ENCODE measurements at places on chromosomes 1 and 21. TPM values are rescaled to one million over a fixed set of nuclear protein-coding genes. Genes with fewer than 3 reads are reported as not detected.

DNA sequence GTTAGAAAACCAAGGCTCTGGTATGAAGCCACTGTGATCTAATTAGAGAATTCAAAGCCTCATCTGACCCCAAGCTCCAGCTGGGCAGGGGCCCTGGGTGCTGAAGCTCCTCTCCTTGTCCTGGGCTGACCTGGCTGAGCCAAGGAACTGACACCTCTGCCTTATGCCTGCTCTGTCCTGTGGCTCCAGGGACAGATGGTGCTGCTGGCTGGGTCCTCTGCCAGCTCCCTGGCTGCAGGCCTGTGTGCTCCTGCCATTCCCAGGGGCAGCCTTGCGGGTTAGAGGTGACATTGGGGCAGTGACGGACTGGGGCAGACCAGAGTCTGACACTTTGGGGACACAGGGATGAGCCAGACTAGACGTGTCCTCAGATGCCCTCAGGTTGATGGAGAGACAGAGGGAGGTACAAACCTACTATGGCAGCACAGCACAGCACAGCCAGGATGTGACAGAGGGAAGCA, 11.8 kb downstream of the ACOT11 start:
- H3K4me3 ChIP-seq: no peak overlapping the region
- DNase-seq: no peak
- H3K36me3 ChIP-seq: no peaks in the 10 kb centered on the region
- H3K4me1 ChIP-seq: peaks cover 5% of the 10 kb centered on the region

- H3K27ac ChIP-seq: no peak overlapping the region
- H3K36me3 ChIP-seq: no peaks in the 10 kb centered on the region
- no peaks in the 10 kb centered on the region for H3K27me3 ChIP-seq
- DNase-seq: no peak
Observed at GRCh38 chr1:38609166-38610025, 250.2 kb downstream of the RRAGC start.

DNA sequence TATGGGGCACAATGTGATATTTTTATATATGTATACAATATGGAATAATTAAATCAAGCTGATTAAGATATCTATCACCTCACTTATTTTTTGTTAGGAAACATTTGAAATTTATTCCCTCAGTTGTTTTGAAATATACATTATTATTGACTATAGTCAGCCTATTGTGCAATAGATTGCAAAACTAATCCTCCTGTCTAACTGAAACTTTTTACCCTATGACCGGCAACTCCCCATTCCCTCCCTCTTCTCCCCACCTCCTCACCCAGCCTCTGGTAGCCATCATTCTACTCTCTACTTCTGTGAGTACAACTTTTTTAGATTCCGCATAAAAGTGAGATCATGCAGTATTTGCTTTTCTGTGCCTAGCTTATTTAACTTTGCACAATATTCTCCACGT, 117.7 kb upstream of the SGIP1 start:
- H3K27me3 ChIP-seq: no peaks in the 10 kb centered on the region
- no peak overlapping the region for H3K27ac ChIP-seq
- H3K4me1 ChIP-seq: no peaks in the 10 kb centered on the region
- DNase-seq: no peak
- no peak overlapping the region for H3K4me3 ChIP-seq

- H3K27ac ChIP-seq: no peak overlapping the region
- H3K4me1 ChIP-seq: no peaks in the 10 kb centered on the region
- H3K27me3 ChIP-seq: no peaks in the 10 kb centered on the region
- no peaks in the 10 kb centered on the region for H3K36me3 ChIP-seq
Observed at GRCh38 chr1:90356991-90357390, 360.1 kb downstream of the BARHL2 start.

DNA sequence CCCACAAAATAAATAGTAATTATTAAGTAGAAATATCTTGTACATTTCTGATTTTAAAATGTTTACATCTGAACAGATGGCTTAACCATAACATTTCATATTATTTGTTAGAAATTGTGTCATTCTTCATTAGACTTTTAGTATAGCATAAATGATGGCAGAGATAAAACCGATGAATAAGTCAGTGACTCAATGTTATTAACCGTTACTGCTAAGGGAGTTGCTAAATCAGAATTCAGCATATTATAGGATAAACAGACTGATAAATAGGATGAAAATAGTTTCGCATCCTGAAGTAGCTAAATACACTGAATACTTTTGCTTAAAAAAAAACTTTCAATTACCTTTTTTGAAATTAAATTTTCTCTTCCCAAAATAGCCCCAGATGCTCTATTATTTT, 610.6 kb upstream of the ZP4 start:
- H3K4me3 ChIP-seq: no peak overlapping the region
- no peak overlapping the region for H3K27ac ChIP-seq
- H3K4me1 ChIP-seq: no peaks in the 10 kb centered on the region
- no peaks in the 10 kb centered on the region for H3K27me3 ChIP-seq
- H3K36me3 ChIP-seq: no peaks in the 10 kb centered on the region

DNA sequence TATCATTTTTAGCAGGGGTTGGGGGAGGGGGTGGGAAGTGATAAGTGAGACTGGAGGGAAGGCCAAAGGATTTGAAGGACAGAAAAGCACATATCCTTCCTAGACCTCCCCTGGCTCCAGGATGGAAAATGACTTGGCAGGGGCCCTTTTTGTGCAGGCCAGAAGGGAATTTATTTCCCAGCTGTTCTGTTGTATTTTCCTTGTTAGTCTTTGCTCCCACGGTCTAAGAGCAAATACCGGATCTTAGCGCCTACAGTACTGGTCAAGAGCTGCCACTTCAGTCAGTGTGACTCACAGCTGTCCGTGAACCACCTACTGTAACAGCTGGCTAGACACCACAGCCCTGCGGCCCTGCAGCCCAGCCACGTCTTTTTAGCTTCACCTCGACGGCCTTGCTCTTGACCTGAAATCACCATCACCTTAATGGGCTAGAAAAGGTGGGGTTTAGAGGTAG, 51.0 kb upstream of the ERRFI1 start:
- H3K4me3 ChIP-seq: peak overlapping the region; percentile 32
- H3K27ac ChIP-seq: peak overlapping the region; percentile 95
- no peaks in the 10 kb centered on the region for H3K36me3 ChIP-seq
- H3K4me1 ChIP-seq: peaks cover 45% of the 10 kb centered on the region
- DNase-seq: peak; percentile 97
- no peaks in the 10 kb centered on the region for H3K27me3 ChIP-seq

GRCh38 chr1:37064039-37064438, 29.7 kb upstream of the GRIK3 start:
- H3K4me1 ChIP-seq: no peaks in the 10 kb centered on the region
- DNase-seq: no peak
- H3K27ac ChIP-seq: no peak overlapping the region
- peaks cover 27% of the 10 kb centered on the region for H3K27me3 ChIP-seq
- H3K36me3 ChIP-seq: no peaks in the 10 kb centered on the region

- no peaks in the 10 kb centered on the region for H3K27me3 ChIP-seq
- no peak overlapping the region for H3K27ac ChIP-seq
- no peaks in the 10 kb centered on the region for H3K4me1 ChIP-seq
- no peak overlapping the region for H3K4me3 ChIP-seq
Observed at GRCh38 chr1:22491995-22492715, 40.5 kb downstream of the ZBTB40 start.

BACE2 gene
- not detected for total RNA-seq

DNA sequence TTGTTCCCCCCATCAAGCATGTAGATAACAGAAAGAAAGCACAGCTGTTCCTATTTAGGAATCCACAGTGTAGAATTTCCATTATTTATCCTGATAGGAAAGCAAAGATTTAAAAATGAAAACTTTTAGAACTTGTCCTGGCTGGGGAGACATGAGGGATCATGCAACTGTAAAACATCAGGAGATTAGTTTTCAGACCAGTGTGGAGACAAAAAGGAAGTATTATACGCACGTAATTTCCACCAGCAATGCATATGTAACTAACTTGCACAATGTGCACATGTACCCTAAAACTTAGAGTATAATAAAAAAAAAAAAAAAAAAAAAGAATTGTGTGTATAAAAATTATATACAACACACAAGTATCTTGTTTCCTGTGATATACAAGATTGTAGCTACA, 172.4 kb downstream of the NEGR1 start:
- no peak overlapping the region for H3K4me3 ChIP-seq
- H3K27ac ChIP-seq: no peak overlapping the region
- DNase-seq: no peak
- no peaks in the 10 kb centered on the region for H3K36me3 ChIP-seq
- no peaks in the 10 kb centered on the region for H3K4me1 ChIP-seq
- H3K27me3 ChIP-seq: peaks cover 8% of the 10 kb centered on the region

NID1 gene
- total RNA-seq: 27.4 TPM

DNA sequence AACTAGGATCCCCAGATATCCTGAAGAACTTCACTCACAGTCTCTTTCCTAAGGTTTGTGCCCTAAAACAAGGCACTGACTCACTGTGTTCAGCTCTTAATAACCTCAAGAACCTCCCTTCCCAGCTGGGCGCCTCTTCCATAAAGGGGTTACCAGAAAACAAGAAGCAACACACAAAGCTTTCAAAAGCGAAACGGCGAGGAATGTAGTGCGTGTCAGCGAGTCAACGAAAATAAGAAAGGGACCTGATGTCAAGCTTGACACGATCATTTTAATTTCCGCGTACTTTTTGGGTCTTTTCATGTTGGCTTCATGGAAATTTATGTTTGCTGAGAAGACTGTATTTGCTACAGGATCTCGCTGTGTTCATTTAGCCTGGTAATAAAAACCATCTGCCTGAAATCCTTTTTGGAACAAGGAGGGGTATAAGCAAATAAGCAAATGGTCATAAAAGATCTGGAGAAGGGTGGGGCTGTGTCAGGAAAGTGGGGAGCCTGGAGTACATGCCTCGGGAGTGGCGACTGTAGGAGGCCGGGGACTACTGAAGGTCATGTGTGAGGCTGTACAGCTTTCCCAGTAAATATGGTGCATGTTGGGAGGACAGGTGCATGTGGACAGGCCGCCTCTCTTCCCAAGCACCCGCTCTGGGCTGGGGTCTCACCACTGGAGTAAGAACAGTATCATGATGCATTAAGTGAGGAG, 11.4 kb upstream of the CLDN14 start:
- no peaks in the 10 kb centered on the region for H3K27me3 ChIP-seq
- H3K27ac ChIP-seq: no peak overlapping the region
- H3K4me3 ChIP-seq: no peak overlapping the region
- DNase-seq: no peak

DNA sequence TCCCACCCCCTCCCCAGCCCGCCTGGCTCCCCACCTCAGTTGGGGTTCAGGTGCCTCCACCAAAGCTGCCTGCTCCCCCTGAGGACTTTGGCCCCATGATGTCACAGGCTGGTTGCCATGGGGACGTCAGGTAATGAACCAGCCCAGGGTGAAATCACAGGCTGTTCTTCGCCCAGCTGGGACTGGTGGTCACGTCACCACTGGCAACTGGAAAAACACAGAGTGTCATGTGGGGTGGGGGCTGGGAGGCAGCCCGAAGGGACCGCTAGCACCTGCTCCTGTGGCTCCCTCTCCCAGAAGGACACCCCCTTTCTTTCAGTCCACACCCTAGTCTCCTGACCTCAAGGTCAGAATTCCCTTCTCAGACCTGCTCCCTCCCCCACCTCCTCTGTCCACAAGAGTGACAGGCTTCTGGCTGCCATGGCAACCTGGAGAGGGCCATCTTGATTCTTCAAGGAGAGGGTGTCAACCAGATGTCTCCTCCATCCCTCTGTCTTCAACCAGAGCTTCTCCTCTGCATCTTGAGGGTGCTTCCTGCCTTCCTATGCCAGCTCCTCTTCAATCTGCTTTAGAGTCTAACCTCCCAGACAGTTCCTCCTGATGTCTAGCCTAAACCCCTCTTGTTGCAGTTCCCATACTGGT, 6.2 kb downstream of the FAM131C start:
- DNase-seq: peak; percentile 75
- peaks cover 51% of the 10 kb centered on the region for H3K27me3 ChIP-seq
- H3K4me1 ChIP-seq: peaks cover 15% of the 10 kb centered on the region
- H3K4me3 ChIP-seq: no peak overlapping the region
- no peak overlapping the region for H3K27ac ChIP-seq
- H3K36me3 ChIP-seq: no peaks in the 10 kb centered on the region

FCRL5 gene
- total RNA-seq: 0.02 TPM
